ENCODE measurements at places on chromosomes 1 and 21. TPM values are rescaled to one million over a fixed set of nuclear protein-coding genes. Genes with fewer than 3 reads are reported as not detected.

The NUP210L gene
- total RNA-seq, result not detected

The WDR64 gene
- not detected for total RNA-seq

GRCh38 chr1:8408151-8408839 lies 90.4 kb downstream of the SLC45A1 start:
- H3K4me1 ChIP-seq, result peaks cover 30% of the 10 kb centered on the region
- peak; percentile 76 for DNase-seq
- H3K27ac ChIP-seq, result peak overlapping the region; percentile 81
- H3K36me3 ChIP-seq, result no peaks in the 10 kb centered on the region
- no peaks in the 10 kb centered on the region for H3K27me3 ChIP-seq
- H3K4me3 ChIP-seq, result no peak overlapping the region

DNA sequence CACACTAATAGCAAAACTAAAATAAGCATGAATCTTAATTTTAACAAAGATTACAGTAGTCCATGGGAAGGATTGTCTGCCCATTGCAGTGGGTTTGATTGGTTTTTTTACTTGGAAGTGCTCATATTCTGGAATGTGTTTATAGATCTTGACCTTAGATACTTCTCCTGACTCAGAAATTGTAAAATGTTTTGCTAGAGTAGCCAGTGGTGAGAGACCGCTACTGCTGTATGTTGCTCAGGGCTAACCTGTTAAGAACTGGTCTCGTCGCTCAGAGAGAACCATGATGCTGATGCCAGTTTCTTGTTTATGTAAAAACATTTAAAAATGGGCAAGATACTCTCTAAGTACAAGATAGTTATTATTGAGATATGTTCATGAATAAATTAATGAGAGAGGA lies 99.9 kb downstream of the ROR1 start:
- no peaks in the 10 kb centered on the region for H3K27me3 ChIP-seq
- H3K27ac ChIP-seq, result peak overlapping the region; percentile 36
- no peaks in the 10 kb centered on the region for H3K36me3 ChIP-seq
- H3K4me3 ChIP-seq, result no peak overlapping the region
- H3K4me1 ChIP-seq, result no peaks in the 10 kb centered on the region

Data from uterus (tissue), 4 donors.